ENCODE measurements at places on chromosomes 7 and 10.

- DNase-seq, result no peak
These were observed 32.1 kb downstream of the STK32C start for GRCh38 chr10:132275426-132276178.

DNA sequence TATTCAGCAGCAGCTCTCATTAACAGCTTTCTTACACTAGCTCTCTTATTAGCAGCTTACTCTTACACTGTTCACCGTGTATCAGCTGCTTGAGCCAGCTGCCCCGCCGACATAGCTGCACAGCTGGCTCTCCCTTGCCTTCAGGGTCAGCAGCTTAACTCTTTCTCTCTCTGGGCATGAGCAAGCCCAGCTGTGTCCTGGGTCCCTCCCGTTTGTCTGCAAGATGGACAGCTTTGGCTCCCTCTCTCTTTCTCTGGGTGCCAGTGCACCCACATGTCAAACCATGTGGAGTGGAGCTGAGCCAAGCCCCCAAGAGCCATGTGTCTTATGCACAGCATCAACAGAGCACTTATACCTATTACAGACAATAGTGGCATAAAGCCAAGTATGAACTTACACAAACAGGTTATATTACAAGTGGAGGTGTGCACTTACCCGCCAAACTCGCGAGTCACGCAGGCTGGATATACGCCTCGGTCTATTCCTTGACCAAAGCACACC lies 35.7 kb upstream of the MTPAP start:
- peak; percentile 57 for DNase-seq

DNA sequence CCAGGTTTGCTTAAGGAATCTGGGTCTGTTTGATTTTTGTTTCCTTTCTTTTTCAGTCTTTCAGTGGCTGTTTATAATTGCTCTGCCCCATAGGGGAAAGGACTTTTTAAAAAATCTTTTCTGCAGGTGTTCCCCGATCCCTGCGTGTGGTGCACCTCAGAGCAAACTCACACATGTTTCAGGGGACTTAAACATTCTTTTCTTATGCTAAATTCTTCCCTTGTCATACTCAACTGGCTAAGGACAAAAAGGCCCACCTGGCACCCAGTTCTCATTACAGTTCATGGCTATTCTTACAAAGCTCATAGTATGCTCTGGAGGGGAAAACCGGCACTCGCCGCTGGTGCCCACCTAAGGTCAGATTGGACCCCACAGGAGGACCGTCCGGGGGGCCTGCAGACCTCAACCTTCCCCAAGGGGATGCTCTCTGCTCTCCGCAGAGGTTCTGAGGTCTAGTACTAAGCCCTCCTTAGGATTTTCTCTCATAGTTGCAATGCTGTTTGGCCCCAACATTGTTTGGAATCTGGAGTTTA lies 220.3 kb downstream of the HGF start:
- DNase-seq, result no peak

DNA sequence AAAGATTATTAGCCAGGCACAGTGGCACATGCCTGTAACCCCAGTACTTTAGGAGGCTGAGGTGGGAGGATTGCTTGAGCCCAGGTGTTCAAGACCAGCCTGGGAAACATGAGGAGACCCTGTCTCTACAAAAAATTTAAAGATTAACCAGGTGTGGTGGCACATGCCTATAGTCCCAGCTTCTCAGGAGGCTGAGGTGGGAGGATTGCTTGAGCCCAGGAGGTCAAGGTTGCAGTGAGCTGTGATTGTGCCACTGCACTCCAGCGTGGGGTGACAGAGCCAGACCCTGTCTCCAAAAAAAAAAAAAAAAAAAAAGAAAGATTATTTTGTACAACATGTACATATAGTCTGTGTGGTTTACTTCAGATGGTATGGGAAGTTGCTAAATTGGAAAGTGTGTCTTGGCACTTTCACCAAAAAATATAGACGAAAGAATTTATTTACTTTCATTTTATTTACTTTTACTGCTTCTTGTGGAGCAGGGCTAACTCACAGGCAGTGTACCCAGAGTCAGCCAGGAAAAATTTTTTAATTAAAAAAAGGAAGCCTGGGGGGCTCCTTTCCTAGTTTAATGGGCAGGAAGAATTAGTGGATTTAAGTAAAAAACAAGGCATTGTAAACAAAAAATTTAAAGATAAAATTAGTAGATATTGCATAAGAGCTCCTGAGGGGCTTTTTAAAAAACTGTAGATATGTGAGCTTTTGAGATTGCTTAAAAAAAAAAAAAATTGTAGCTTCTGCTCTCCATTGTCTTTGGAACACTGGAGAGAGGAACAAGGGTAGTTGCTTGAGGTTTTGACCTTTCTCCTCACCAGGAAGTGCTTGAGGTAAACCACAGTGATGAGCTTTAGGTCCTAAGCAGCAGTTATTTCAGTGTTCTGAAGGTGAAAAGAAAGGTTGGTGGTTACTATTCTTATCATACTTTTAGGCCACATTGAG lies 44.6 kb upstream of the VDAC2 start:
- DNase-seq, result no peak

DNA sequence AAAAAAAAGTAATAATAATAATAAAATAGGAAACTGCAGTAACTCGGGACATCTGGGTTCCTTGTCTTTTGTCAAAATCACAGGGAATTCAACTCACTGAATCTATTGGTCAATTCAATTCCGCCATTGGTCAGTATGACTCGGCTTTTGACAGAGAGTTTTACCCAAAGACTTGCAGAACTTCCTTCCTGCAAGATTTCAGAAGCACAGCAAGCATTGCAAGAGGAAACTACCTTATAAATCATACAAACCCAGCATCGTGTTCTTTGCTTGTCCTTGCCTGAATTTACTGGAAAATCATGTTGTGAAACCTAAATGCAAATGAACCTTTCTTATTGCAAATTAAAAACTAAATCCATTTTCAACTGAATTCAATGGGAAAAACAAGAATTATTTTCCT lies 15.5 kb downstream of the KLF6 start:
- no peak for DNase-seq

DNA sequence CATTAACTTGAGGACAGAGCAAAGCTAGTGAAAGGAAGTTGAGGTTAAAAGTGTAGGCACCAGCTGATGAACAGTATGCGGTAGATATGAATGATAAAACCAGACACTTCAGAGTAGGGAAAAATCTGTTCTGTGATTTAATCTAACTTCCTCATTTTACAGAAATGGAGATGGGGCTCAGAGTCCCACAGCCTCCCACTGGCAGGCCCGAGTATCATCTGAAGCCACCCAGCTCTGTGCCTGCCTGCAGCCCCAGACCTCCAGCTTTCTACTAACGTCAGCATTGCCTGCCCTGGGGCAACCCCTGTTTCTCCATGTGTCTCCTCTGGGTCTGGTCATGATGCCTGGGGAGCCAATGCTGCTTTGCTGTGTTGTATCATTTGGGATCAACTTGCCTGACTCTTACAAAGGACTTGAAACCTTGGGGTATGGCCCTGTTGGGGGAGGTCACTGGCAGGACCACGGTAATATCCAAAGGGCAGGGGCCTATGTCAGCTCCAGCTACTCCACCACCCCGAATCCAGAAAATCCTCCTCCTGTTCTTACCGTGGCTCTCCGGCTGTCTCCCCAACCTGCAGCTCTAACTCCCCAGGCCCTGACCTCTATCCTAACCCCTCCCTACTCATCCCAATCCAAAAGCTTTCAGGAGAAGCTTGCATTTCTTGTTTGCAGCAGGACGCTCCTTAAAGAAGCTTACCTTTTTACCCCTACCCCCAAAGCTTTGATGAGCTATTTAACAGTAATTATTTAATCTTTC lies 56.2 kb upstream of the NPY start:
- DNase-seq, result no peak

GRCh38 chr10:5105626-5106025 lies 11.4 kb downstream of the AKR1C3 start:
- no peak for DNase-seq

DNA sequence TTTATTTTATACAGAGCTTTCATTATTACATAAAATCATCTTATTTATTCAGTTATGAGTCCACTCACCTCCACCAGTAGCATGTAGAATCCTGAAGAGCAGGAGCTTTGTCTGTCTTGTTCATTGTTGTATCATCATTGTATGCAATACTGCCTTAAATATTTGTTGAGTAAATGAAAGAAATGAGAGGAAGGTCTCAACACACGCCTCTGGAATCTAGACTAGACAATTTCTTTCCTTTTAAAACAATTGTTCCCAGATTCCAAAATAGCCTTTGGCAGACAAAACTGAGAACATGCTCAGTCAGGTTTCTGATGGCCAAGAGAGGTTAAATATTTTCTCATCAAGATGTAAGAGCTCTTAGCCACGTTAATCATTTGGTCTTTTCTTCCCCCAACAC lies 173.1 kb upstream of the AGR3 start:
- no peak for DNase-seq

DNA sequence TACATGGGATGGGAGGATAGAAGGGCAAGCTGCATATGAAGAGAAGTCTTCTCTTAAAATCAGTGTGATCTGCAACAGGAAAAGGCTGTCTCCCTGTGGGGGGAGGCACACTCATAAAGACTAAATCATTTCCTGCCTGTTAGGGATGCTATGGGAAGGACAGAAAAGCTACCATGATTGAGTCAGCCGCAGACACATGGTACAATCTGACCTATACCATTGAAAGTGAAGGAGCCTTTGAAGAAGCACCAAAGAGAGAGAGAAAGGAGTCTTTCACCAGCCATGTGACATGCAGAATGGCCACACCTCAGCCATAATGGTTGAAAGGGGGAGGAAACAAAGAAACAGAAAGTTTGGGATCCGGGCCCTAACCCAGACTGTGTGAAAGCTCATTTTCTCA lies 29.1 kb downstream of the NUDCD3 start:
- no peak for DNase-seq

DNA sequence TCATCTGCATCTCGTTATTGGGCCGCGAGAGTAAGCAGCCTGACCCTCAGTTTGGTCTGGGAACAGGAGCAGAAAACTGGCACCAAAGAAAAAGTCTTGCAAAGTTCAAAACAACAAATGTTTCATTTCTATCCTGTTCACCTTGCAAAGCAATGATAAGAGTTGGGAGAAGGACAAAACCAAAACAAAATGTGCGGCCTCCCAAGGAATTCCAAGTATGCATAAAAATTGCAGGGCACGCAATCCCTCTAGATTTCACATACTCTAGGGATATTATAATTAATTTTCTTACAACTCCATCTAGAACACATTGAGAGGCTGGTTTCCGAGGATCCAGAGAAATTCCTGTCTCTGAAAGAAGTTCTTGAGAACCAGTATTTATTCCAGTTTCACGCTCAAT lies 20.1 kb downstream of the CHUK start:
- no peak for DNase-seq

DNA sequence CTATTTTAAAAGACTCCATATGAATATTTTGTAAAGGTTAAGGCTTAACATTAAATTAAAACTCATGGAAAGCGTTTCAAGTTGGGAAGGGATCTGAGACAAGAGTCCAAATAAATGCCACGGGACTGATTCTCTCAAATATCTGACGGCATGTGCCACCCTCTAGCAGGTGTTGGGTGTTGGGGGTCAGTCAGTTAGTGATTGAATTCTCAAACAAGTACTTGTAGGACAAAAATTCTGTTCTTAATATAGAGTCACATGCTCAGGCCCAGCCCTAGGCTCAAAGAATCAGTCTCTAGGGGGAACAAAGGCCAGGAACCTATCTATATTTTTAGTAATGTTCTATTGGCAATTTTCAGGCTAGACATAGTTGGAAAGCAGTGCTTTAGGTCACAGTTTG lies 39.1 kb downstream of the SGCE start:
- DNase-seq, result no peak

- DNase-seq, result no peak
These were observed 20.0 kb upstream of the CREB3L2 start for GRCh38 chr7:138021889-138022288.

DNA sequence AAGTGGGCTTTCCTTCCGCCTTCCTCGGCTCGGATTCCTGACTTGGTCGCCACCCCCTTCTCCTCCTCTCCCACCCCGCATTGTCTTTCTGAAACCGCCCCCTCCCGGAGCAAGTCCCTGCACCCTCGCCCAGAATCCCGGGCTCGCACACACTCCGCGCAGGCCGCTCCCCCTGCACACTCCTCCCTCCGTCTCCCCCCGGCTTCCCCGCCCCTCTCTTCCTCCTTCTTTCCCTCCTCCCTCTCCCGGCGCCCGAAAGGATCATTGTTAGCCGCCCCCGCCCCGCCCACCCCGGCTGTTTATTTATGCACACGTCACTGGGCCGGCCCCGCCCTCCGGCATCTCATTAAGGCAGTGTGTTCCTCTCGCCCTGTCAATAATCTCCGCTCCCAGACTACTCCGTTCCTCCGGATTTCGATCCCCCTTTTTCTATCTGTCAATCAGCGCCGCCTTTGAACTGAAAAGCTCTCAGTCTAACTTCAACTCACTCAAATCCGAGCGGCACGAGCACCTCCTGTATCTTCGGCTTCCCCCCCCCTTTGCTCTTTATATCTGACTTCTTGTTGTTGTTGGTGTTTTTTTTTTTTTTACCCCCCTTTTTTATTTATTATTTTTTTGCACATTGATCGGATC lies at the start of gene TCF7L2:
TCF7L2 (plus strand) TSS at position 373 of the 633 bp plus-strand sequence. CDS start 510 bp downstream, outside the sequence.
- peak; percentile 75 for DNase-seq

GRCh38 chr10:28113202-28113601 lies 114.3 kb upstream of the ODAD2 start:
- no peak for DNase-seq

GRCh38 chr10:123808906-123809305 lies 82.7 kb downstream of the CPXM2 start:
- no peak for DNase-seq

GRCh38 chr7:34165927-34166550 lies 260.7 kb downstream of the BMPER start:
- no peak for DNase-seq

GRCh38 chr10:16386855-16387254 lies 50.0 kb upstream of the PTER start:
- peak; percentile 4 for DNase-seq

GRCh38 chr10:21495002-21495751 lies 30.3 kb downstream of the SKIDA1 start:
- DNase-seq, result no peak

GRCh38 chr10:36794981-36795380 lies 330.4 kb upstream of the ANKRD30A start:
- DNase-seq, result no peak

GRCh38 chr10:125048094-125048864 lies 106.4 kb downstream of the ZRANB1 start:
- peak; percentile 11 for DNase-seq

DNA sequence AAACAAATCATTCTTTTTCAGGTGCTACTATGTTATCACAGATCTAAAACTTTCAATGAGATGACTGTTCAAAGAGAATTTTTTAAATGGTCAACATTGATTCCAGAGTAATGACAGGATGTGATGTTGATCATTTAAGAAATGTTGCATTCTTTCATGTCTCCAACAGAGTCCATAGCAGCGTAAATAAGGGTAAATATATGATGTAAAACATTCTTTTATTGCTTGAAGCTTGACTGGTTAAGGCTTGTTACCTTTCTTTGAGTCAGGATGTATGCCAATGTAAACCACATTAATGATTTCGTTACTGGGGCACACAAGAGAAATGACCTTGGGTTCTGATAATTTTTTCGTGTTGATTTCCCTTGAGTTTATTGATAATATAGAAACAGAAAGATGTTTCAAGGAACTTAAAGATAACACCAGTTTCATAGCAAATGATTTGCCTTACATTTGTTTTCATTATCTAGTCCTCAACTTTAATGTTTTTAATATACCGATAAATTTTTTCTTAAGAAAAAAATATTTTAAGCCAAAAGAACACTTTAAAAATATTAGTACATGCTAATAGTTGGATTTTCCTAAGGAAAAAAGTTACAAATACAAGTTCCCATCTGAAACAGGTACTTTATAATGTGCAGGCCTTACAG lies 3.5 kb downstream of the STK17A start:
- DNase-seq, result no peak

Measured in DMS79 treated with DMSO at 0.1 percent for 48 hours (cell line).